Urothelium cell line (cell line): ENCODE measurements at places on chromosomes 5 and 9.

- DNase-seq, result peak; percentile 30
Measured at GRCh38 chr5:158051036-158051435, 192.1 kb upstream of the CLINT1 start.

GRCh38 chr5:61669531-61669930 lies 337.5 kb downstream of the ZSWIM6 start:
- DNase-seq, result no peak

DNA sequence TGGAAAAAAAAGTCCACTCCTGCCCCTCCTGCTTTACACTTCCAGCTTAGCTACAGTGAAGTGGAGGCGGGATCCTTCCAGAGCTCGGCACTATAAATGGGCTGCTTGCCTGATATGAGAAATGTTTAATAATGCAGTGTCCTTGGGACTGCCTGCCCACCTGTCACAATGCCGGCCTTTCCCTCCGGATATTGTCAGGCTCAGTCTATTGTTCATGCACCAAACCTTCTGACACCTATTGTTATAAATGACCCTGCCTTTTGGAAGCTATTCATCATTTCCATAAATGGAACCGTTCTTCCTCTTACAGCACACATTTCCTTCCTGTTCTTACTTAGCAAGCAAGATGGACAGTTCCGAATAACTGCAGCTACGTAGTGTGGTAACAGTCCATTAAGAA lies 146.3 kb downstream of the DMAC1 start:
- DNase-seq, result no peak

DNA sequence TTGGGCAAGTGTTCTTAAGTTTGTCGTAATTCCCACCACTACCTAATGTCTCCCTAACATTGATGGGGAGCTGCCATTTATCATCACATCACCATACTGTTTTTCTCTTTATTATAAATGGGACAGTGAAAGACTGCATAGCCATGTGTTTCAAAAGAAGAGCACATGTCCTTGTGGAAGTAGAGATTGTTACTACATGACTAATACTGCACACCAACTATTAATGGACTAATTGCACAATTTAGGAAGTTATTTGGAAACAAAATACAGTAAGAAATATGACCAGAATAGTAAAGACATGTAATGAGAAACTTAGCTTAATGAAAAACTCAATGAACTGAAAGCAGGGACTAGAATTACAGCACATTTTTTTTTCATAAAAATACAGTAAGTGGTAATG lies 12.0 kb upstream of the ELOVL7 start:
- DNase-seq, result no peak

DNA sequence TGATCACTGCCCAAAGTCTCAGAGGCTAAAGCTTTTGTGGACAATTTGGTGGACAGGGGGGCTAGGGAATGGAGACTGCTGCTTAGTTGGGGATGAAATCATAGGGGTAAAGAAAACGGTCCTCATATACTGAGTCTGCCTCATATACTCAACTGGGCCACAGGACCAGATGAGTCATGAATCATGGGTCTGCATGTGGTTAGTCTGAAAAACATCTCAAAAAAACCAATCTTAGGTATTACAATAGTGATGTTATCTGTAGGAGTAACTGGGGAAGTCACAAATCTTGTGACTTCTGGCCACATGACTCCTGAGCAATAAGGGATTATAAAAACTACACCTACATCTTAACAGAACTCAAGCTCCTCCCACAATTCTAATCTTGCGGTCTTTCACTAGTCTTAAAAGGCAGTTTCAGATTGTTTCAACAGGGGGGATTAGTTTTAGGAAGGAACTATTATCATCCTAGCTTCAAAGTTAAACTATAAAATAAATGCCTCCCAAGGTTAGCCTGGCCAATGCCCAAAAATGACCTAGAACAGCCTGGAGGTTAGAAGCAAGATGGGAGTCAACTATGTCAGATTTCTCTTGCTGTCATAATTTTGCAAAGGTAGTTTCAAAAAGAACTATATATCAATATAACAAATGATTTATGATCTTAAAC lies 17.5 kb downstream of the TMEM161B start:
- no peak for DNase-seq

GRCh38 chr9:92245005-92245797 lies 48.3 kb downstream of the IARS1 start:
- DNase-seq, result no peak

GRCh38 chr5:14721990-14722656 lies 57.6 kb downstream of the OTULIN start:
- no peak for DNase-seq

DNA sequence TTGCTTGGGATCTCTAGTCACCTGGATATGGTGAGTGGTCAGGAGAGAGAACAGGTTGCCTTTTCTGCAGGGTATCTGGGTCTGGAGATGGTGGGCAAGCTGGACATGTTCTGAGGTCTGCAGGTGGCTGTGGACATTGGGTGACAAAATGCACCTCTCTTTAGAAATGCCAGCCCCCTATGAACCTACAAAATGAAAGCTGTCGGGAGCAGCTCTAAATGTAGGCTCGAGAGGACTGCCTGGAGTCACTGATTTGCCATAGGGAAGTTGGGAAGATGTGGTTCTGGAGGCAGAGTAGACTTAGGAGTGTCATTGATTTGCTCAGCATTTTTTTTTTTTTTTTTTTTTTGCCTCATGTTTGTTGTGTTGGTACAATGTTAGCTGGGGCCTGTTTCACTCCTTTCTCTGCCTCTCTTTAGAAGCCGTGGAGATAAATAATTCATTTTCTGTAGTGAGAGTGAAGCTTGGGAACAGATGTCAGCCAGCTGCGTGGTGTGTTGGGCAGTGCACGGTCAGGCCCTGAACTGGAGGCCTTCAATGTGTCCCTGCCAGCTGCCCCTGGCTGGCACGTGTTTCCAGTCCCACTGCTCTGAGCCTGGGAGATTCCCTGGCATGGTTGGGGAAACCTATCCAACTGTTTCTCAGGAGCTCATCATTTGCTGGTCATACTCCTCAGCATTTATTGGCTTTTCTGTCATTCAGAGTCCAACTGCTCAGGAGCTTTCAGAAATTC lies 5.4 kb downstream of the RGS3 start:
- no peak for DNase-seq

GRCh38 chr5:149969181-149969930 lies 8.8 kb downstream of the SLC26A2 start:
- no peak for DNase-seq

DNA sequence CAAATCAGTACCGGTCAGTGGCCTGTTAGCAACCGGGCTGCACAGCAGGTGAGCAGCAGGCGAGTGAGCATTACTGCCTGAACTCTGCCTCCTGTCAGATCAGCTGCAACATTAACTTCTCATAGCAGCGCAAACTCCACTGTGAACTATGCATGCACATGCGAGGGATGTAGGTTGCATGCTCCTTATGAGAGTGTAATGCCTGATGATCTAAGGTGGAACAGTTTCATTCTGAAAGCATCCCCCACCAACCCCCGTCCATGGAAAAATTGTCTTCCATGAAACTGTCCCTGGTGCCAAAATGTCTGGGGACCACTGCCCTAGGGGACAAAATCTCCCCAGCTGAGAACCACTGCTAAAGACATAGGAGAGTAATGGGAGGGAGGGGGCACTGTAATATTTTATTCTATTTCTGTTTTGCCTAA lies 51.1 kb downstream of the P4HA2 start:
- DNase-seq, result no peak

- DNase-seq, result no peak
Measured at GRCh38 chr9:22158271-22158670, 149.2 kb upstream of the CDKN2B start.

- peak; percentile 30 for DNase-seq
Measured at GRCh38 chr5:129904667-129905472, 605 bp downstream of the CHSY3 start.

DNA sequence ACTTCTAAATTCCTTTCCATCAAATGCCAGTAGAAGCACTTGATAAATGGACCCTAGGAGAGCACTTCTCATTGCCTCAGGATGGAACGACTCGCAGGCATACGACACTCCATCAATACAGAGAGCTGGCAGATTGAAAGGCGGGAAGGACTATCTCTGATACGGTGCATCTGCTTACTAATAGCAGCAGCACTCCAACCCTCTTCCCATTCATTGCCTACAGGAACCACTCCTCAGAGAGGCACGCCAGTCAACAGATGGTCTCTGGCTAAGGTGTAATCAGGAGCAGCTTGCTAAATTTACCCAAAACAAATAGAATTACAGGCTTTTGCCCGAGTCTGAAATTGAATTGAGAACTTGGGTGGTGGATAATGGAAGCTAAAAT lies 168.1 kb downstream of the EFNA5 start:
- no peak for DNase-seq

GRCh38 chr5:42600441-42600840 lies 156.2 kb upstream of the CCDC152 start:
- no peak for DNase-seq

DNA sequence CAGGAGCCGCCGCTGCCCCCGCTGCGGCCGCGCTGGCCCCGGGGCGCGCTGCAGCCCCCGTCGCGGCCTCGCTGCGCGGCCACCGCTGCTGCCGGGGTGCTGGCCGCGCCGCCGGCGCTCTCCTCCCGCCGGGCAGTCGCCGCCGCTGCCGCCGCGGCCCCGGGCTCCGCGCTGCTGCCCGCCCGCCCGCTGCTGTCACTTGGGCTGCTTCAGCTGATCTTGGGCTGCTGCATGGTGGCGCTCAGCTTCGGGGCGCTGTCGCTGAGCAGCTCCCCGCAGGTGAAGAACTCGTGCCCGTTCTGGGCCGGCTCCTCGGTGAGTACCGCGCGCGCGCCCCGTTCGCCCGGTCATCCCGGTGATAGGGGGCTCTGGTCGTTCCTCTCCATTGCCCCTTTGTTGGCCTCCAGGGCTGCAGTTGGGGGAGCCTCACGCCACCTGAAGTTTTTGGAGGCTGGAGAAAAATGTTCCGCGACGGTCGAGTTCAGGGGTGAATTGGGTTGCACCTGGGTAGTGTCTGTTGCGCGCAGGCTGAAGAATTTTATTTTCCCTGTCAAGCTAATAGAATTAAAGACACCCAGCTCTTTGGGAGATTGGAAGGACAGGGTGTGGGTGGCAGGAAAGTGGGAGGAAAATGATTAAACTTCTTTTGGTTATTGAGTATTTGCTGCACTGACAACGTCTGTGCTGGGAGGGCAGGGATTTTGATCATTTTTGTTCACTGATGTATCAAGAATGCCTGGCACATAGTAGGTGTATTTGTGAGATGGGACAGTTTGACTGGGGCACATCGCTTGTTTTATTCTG lies 596 bp downstream of the ENTREP1 start:
- DNase-seq, result no peak

DNA sequence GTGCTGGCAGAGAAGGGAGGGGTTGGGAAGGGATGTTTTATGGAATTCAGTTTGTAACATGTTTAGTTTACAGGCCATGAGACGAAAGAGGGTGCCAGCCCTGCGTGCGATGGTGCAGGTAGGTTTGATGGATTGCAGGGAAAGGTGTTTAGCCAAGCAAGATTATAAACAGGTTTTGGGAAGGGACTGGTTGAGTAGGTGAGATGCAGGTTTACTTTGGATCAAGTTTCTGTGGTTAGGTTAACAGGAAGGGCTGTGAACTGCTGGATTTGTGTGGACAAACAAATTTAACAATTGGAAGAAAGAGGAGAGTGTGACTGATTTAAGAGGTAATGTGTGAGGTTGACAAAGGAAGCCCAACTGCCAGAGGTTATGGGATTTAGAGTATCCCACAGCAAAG lies 32.6 kb upstream of the GPX3 start:
- no peak for DNase-seq

DNA sequence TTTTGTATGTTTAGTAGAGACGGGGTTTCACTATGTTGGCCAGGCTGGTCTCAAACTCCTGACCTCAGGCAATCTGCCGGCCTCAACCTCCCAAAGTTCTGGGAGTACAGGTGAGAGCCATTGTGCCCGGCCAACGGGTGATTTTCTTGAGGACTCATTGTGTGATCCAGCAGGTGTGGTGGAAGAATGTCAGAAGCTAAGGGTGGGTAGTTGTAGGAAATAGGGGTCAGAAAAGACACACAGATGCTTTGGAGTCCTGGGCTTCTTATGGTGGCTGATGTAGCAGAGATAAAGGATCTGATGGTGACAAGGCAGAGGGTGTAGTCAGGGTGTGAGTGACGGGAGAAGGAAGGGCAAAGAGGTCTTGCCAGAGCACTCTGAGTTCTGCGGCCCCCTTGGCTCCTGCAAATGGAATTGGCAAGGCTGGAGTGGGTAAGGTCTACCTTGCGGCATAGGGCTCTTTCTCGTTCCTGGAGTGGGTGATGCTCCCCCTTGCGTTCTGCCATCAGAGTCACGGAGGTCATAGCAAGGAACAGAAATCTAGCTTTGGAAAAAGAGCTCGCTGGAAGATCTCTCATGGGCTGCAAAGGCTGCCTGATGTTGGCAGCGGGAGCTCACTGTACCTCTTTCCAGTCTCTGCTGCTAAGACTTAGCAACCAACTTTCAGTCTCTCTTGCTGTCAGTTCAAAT lies 97.2 kb downstream of the SREK1 start:
- no peak for DNase-seq

DNA sequence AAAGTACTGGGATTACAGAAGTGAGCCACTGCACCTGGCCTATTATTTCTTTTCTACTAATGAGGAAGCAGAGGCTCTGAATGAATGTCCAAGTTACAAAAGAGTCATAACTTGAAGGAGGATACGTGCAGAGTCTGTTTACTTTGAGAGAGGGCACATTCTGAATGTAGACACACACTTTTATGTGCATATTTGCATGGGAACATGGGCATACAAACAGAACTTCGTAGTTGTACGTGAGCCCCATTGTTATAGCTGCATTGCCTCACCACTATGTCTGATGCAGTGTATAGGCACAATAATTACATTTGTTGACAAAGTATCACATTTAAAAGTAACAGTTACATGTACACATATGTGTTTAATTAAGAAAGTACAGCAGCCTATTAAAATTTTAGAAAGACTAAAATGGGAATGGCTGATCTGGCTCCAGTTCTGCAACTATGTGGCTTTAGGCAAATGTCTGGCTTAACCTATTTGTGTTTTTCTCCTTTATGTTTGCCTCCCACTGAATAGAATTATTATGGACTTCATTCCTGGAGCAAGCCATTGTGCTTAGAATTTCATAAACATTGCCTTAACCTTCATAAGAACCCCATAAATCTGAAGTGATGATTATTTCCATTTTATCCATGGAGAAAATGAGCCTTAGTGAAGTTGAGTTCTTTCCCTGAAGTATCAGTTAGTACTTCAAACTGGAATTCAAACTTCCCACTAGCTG lies 3.0 kb upstream of the DPYSL3 start:
- no peak for DNase-seq
